Neural progenitor cell (in vitro differentiated cells): ENCODE measurements at places on chromosomes 1 and 21.
A peak's percentile ranks its signal among the peaks of the same experiment; 100 is the strongest.

GRCh38 chr1:156948708-156949107, 28.3 kb downstream of the LRRC71 start:
- DNase-seq, result peak; percentile 29

DNA sequence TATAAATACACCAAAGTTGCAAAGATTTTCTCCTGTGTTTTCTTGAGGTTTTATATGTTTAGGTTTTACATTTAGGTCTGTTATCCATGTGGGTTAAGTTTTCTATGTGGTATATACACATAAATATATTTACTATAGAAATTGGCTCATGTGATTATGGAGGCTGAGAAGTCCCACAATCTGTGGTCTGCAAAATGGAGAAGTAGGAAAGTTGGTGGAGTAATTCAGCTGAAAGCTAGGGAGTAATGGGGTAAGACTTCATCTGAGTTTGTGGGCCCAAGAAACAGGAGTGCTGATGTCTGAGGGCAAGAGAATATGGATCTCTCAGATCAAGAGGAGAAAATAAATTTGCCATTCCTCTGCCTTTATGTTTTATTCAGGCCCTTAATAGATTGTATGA, 146.0 kb downstream of the GPATCH2 start:
- no peak for DNase-seq

DNA sequence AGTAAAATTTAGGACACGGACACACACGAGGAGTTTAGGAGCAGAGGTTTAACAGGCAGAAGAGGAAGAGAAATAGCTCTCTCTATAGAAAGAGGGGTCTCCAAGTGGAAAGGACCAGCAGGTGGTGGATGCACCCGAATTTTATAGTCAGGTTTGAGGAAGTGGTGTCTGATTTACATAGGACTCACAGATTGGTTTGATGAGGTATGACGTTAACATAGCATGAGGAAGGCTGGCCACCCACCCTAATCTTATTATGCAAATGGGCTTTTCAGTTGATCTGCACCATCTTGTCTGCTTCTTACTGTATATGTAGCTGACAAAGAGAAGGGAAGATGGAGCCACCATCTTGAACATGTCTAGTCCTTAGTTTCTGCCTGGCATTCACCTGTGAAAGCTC, 52.5 kb upstream of the RGS2 start:
- DNase-seq, result no peak

DNA sequence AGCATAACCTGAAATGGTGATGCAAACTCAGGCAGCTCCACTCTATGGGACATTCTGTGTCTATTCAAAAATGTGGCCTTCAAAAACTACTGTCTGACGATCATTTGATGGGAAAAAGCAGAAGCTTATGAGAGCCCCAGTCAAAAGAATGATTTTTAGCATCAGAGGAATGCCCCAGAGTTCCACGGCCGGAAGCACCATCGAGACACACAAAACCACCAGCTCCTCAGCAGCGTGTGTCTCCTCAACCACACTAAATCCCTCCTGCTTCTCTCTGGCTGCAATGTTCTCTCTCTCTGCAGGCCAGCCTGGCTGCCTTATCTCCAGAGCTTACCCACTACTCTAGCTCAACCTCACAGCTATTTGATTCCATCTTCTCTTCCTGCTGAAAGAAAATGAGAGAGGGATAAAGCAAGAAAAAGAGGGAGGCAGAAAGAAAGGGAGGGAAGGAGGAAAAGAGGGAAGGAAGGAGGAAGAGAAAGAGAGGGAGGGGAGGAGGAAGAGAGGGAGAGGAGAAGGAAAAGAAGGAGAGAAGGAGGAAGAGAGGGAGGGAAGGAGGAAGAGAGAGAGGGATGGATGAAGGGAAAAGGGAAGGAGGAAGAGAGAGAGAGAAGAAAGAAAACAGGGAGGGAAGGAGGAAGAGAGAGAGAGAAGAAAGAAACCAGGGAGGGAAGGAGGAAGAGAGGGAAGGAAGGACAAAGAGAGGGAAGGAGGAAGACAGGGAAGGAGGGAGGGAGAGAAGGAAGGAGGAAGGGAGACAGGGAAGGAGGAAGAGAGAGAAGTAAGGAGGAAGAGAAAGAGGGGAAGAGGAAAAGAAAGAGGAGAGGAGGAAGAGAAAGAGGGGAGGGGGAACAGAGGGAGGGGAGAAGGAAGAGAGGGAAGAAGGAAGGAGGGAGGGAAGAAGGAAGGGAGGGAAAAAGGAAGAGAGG, 33.5 kb upstream of the LAPTM5 start:
- DNase-seq, result no peak

GRCh38 chr1:53381790-53382401, 54.0 kb upstream of the LRP8 start:
- DNase-seq, result no peak

DNA sequence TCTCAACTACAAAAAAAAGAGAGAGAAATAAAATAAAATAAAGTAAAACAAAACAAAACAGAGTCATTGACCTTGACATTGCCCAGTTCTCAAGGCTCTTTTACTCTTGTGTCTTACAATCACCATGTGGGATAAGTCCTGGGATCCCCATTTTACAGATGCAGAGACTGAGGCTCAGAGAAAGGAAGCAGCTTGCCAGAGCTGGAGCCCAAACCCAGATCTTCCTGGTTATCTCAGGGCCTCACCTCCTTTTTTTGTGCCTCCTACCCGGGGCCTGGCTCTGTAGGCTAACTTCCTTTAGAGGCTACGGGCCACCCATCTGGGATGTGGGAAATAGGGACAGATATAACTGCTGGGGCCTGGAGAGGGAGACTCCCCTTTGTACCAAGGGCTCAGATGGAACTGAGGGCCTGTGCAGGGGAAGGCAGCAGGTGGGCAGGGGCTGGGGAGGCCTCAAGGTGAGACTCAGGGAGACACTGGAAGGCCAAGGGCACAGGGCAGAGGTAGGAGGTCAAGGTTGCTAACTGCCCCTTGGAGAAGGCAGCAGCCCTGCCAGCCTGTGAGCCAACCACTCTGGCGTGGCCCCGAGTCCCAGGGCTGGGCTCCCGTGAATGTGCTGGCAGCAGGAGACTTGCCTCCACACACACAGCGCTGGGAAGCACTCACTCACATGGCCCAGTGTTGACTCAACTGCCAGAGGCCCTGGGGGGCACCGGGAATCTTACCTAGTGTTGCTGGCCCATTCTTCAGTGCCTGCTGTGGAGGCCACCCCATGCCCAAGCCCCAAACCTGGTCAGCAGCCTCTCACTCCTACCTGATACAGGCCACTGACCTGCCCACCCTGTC, 6.5 kb upstream of the ECE1 start:
- no peak for DNase-seq

DNA sequence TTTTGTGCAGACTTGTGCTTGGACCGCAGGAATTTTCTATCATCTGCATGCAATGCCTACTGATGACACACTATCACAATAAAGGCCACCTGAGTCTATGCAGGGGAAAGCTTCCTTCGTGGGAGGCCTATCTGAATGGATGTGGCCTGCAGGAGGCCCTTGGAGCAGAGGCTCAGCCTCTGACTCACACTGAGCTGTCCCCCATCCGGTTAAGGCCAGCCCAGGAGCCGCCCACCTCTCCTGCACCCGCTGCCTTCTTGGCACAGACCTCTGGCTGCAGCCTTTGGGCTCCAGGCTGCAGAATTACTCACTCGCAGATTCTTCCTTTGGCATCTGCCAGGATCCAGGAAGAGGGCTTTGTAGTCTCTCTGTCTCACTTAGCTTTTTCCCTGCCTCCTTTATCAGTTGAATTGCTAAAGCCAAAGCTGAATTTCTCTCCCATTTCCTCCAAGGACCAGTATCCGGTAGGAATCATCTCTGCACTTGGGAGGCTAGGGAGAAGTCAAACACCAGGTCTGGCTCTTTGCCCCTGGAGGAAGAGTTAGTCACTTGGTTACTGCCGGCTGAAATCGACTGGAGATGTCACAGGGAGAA, 65.1 kb upstream of the JUN start:
- DNase-seq, result peak; percentile 13
